PC-9 (cell line): ENCODE measurements at places on chromosomes 11 and 22. TPM values are rescaled to one million over a fixed set of nuclear protein-coding genes. Genes with fewer than 3 reads are reported as not detected.

Gene PNPLA5
- total RNA-seq, result not detected in 2 replicates

DNA sequence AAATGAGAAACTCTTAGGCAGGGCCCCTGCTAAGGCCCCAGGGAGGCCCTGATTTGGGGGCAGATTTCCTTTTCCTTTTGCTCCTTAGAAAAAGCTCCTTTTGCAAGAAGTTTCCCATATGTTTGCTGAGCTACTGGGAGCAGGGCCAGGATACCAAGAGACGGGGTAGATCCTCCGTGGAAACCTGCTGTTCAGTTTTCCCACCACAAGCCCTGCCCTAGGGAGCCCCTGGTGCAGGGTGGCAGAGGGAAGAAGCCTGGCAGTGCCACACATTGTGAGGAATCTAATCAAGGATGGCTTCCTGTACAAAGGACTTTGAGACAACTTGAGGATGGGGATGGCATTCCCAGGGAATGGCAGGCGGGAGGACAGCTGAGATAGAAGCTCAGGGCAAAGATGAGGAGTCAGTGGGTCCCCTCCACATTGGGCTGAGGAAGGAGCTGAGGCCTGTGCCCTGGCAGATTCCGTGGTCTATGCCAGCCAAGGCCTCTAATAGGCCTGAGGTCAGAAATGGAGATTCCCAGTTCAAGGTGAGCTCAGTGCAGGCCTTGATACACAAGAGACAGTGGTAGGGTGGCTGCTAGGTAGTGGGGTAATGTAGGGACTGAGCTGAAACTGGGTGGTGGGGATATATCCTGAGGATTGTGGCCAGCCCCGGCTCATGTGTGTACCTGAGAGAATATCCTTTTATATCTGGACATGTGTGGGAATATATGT is 15.0 kb downstream of the TUB start:
- no peaks in the 10 kb centered on the region for H3K36me3 ChIP-seq
- no peaks in the 10 kb centered on the region for H3K4me1 ChIP-seq
- no peaks in the 10 kb centered on the region for H3K27me3 ChIP-seq
- DNase-seq, result no peak

DNA sequence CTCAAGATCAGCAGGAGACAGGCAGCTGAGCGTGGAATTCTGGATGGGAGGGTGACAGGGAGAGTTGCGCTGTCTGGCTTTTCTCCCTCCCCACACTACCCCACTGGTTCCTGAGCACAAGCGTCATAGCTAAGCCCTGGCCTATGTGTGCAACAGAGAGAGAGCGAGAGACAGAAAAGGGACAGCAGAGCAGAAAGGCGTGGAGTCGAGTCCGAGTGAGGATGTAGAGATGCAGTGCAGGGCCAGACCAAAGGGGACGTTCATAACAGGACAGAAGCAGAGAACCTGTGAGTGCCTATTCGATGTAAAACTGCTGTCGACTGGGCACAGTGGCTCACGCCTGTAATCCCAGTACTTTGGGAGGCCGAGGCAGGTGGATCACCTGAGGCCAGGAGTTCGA is 94.0 kb upstream of the TMEM45B start:
- DNase-seq, result no peak
- H3K27ac ChIP-seq, result no peak overlapping the region
- no peaks in the 10 kb centered on the region for H3K36me3 ChIP-seq
- H3K27me3 ChIP-seq, result no peaks in the 10 kb centered on the region
- no peak overlapping the region for H3K4me3 ChIP-seq

DNA sequence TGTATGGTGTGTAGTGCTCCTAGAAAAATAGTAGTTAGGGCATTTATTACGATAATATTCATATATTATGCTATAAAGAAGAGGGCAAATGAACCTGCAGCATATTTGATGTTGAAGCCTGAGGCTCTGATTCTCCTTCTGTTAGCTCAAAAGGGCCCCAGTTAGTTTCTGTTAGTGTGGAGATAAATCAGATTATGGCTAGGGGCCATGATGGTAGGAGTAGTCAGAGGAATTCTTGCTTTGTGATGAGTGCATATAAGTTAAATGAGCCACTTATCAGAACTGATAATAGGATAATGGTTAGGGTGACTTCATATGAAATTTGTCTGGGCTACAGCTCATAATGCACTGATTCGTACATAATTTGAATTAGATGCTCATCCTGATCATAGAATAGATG is 298.4 kb downstream of the DYNC2H1 start:
- H3K27me3 ChIP-seq, result no peaks in the 10 kb centered on the region
- no peaks in the 10 kb centered on the region for H3K36me3 ChIP-seq
- H3K4me1 ChIP-seq, result no peaks in the 10 kb centered on the region
- H3K4me3 ChIP-seq, result no peak overlapping the region
- DNase-seq, result no peak
- no peak overlapping the region for H3K27ac ChIP-seq

Gene KRTAP5-11
- not detected in 2 replicates for total RNA-seq

GRCh38 chr22:49691256-49691655 is 136.4 kb downstream of the BRD1 start:
- DNase-seq, result no peak
- no peaks in the 10 kb centered on the region for H3K36me3 ChIP-seq
- H3K4me1 ChIP-seq, result no peaks in the 10 kb centered on the region
- H3K27me3 ChIP-seq, result peaks cover 98% of the 10 kb centered on the region
- H3K4me3 ChIP-seq, result no peak overlapping the region

DNA sequence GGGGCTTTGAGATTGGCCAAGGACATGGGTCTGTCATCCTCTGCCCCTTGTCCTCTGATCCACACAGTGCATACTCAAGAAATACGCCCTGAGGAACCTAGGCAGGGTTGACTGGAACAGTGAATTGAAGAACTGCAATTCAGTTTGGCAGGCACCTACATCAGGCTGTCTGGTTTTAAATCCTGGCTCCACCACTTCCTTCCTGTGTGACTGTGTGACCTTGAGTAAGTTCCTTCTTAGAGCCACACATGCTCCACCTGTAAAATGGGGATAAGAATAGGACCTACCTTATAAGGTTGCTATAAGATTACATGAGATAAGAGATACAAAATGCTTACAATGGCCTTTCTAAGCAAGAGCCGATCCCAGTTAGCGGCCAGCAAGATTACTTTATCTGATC is 15.8 kb upstream of the TCF20 start:
- H3K27me3 ChIP-seq, result no peaks in the 10 kb centered on the region
- no peak for DNase-seq
- H3K27ac ChIP-seq, result no peak overlapping the region
- no peaks in the 10 kb centered on the region for H3K36me3 ChIP-seq

GRCh38 chr22:32625985-32626384 is 151.4 kb downstream of the FBXO7 start:
- H3K27me3 ChIP-seq, result no peaks in the 10 kb centered on the region
- no peak overlapping the region for H3K27ac ChIP-seq
- DNase-seq, result no peak
- H3K36me3 ChIP-seq, result no peaks in the 10 kb centered on the region
- no peak overlapping the region for H3K4me3 ChIP-seq
- peaks cover 13% of the 10 kb centered on the region for H3K4me1 ChIP-seq

Gene OR4A16
- not detected in 2 replicates for total RNA-seq

GRCh38 chr11:64744544-64745188 is 724 bp upstream of the RASGRP2 start:
- H3K36me3 ChIP-seq, result no peaks in the 10 kb centered on the region
- H3K27me3 ChIP-seq, result peaks cover 47% of the 10 kb centered on the region
- DNase-seq, result no peak

Gene USH1C
- not detected in 2 replicates for total RNA-seq

Gene DNHD1
- total RNA-seq, result 13.9 and 14.0 TPM in 2 replicates

Gene HOATZ
- not detected in 2 replicates for total RNA-seq

Gene SCN2B
- total RNA-seq, result not detected in 2 replicates

Gene FAM111B
- 8.5 and 12.0 TPM in 2 replicates for total RNA-seq

- no peak overlapping the region for H3K4me3 ChIP-seq
- no peak for DNase-seq
- no peaks in the 10 kb centered on the region for H3K27me3 ChIP-seq
- H3K36me3 ChIP-seq, result no peaks in the 10 kb centered on the region
Measured at GRCh38 chr22:36922105-36922608, 8.7 kb downstream of the CSF2RB start.

- no peaks in the 10 kb centered on the region for H3K36me3 ChIP-seq
- 0 out of 2 replicates have a peak, but pooled peaks cover 6% of the 10 kb centered on the region for H3K27me3 ChIP-seq
- no peaks in the 10 kb centered on the region for H3K4me1 ChIP-seq
- no peak for DNase-seq
- H3K4me3 ChIP-seq, result no peak overlapping the region
Measured at GRCh38 chr11:79668575-79668974, 227.7 kb upstream of the TENM4 start.

GRCh38 chr22:21651521-21652009 is 9.5 kb downstream of the SDF2L1 start:
- no peak overlapping the region for H3K27ac ChIP-seq
- DNase-seq, result no peak
- no peaks in the 10 kb centered on the region for H3K36me3 ChIP-seq
- 0 out of 2 replicates have a peak, but pooled peaks cover 5% of the 10 kb centered on the region for H3K4me1 ChIP-seq
- peak overlapping the region; percentile 56 for H3K4me3 ChIP-seq

Gene MS4A14
- total RNA-seq, result not detected in 2 replicates

DNA sequence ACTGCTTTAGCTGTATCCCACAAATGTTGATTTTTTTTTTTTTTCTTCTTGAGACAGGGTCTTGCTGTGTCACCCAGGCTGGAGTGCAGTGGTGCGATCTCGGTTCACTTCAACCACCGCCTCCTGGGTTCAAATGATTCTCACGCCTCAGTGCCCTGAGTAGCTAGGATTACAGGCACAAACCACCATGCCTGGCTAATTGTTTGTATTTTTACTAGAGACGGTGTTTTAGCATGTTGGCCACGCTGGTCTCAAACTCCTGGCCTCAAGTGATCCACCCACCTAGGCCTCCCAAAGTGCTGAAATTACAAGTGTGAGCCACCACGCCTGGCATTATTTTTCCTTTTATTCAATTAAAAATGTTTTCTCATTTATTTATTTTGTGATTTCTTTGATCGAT is 55.9 kb downstream of the PDHX start:
- no peak overlapping the region for H3K27ac ChIP-seq
- H3K27me3 ChIP-seq, result no peaks in the 10 kb centered on the region
- peaks cover 67% of the 10 kb centered on the region for H3K36me3 ChIP-seq
- H3K4me1 ChIP-seq, result peaks cover 31% of the 10 kb centered on the region

- DNase-seq, result no peak
- H3K4me3 ChIP-seq, result no peak overlapping the region
- H3K4me1 ChIP-seq, result no peaks in the 10 kb centered on the region
- H3K36me3 ChIP-seq, result no peaks in the 10 kb centered on the region
- H3K27me3 ChIP-seq, result no peaks in the 10 kb centered on the region
Measured at GRCh38 chr11:64006398-64006797, 20.2 kb downstream of the OTUB1 start.

Gene TRIM68
- 4.6 and 6.5 TPM in 2 replicates for total RNA-seq

Gene IFITM10
- 4.2 and 5.5 TPM in 2 replicates for total RNA-seq

GRCh38 chr11:100631316-100631715 is 55.8 kb upstream of the ARHGAP42 start:
- no peaks in the 10 kb centered on the region for H3K4me1 ChIP-seq
- H3K27ac ChIP-seq, result no peak overlapping the region
- H3K36me3 ChIP-seq, result no peaks in the 10 kb centered on the region
- H3K4me3 ChIP-seq, result no peak overlapping the region
- no peaks in the 10 kb centered on the region for H3K27me3 ChIP-seq
- no peak for DNase-seq

DNA sequence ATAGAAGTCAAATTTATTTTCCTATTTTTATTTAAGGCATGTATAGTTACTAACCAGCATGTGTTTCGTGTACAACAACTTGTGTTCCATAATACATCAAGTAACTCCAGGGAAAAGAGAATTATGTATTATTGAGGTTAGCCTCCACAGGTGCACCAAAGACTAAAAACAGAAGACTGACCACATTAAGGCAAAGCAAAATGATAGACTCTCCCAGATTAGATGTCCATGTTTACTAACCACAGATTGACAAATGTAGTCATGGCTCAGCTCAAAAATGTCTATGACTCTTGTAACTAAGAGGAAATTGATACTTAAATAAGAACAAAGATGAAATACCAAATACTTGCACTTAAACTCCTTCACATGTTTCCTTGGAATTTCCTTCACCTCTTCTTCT is 238.5 kb downstream of the METTL15 start:
- H3K4me1 ChIP-seq, result peaks cover 37% of the 10 kb centered on the region
- no peaks in the 10 kb centered on the region for H3K27me3 ChIP-seq
- H3K4me3 ChIP-seq, result no peak overlapping the region
- H3K27ac ChIP-seq, result peak overlapping the region; percentile 26

- no peaks in the 10 kb centered on the region for H3K27me3 ChIP-seq
- no peak overlapping the region for H3K4me3 ChIP-seq
- H3K27ac ChIP-seq, result no peak overlapping the region
- H3K36me3 ChIP-seq, result no peaks in the 10 kb centered on the region
- H3K4me1 ChIP-seq, result peaks cover 22% of the 10 kb centered on the region
Measured at GRCh38 chr22:38946771-38947170, 10.6 kb upstream of the APOBEC3A start.

- no peaks in the 10 kb centered on the region for H3K27me3 ChIP-seq
- no peaks in the 10 kb centered on the region for H3K36me3 ChIP-seq
- no peak overlapping the region for H3K27ac ChIP-seq
Measured at GRCh38 chr11:83785942-83786341, 499.8 kb upstream of the CCDC90B start.

Gene DRICH1
- 0.57 and 0.60 TPM in 2 replicates for total RNA-seq

DNA sequence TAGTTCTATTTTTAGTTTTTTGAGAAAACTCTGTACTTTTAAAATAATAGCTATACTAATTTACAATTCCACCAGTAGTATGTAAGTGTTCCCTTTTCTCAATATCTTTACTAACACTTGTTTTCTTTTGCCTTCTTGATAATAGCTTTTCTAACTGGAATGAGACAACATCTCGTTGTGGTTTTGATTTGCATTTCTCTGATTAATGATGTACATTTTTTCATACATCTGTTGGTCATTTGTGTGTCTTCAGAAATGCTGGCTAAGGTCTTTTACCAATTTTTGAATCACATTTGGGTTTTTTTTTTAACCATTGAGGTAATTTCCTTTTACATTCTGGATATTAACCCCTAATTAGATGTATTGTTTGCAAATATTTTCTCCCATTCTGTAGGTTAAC is 258.9 kb downstream of the DYNC2H1 start:
- no peaks in the 10 kb centered on the region for H3K4me1 ChIP-seq
- no peak overlapping the region for H3K27ac ChIP-seq
- no peaks in the 10 kb centered on the region for H3K27me3 ChIP-seq
- DNase-seq, result no peak

- H3K4me3 ChIP-seq, result no peak overlapping the region
- no peaks in the 10 kb centered on the region for H3K36me3 ChIP-seq
- DNase-seq, result no peak
- H3K4me1 ChIP-seq, result no peaks in the 10 kb centered on the region
- H3K27me3 ChIP-seq, result peaks cover 93% of the 10 kb centered on the region
Measured at GRCh38 chr22:49411236-49411635, 416.4 kb downstream of the BRD1 start.
